ENCODE measurements at places on chromosomes 2 and 18. TPM values are rescaled to one million over a fixed set of nuclear protein-coding genes. Genes with fewer than 3 reads are reported as not detected.

ITPRID2 gene
- total RNA-seq = 50.8 TPM

DNA sequence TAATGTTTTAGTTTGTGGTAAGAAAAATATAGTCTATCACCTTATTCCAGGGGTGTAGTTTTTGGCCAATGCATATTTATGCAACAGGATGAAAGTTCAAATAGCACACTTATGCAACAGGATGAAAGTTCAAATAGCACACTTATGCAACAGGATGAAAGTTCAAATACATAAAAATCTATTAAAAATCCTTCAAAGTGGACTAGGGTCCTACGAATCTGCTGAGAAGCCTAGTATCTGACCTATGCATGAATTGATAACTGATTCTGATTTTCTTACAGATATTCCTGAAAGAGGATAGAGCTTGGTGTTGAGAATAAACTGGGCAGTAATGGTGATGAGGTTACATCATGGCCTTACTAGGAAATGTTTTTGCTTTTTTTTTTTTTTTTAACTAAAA is 2.8 kb downstream of the PECR start:
- H3K27me3 ChIP-seq = no peaks in the 10 kb centered on the region
- DNase-seq = no peak
- H3K4me1 ChIP-seq = peaks cover 55% of the 10 kb centered on the region
- H3K27ac ChIP-seq = no peak overlapping the region
- no peaks in the 10 kb centered on the region for H3K36me3 ChIP-seq
- H3K4me3 ChIP-seq = no peak overlapping the region

GRCh38 chr2:209208211-209208610 is 215.6 kb upstream of the MAP2 start:
- peak overlapping the region; percentile 2 for H3K4me3 ChIP-seq
- H3K27ac ChIP-seq = no peak overlapping the region
- peak; percentile 51 for DNase-seq
- H3K36me3 ChIP-seq = no peaks in the 10 kb centered on the region
- H3K4me1 ChIP-seq = no peaks in the 10 kb centered on the region

RIT2 gene
- total RNA-seq = not detected
